ENCODE measurements at places on chromosomes 1 and 21.

DNA sequence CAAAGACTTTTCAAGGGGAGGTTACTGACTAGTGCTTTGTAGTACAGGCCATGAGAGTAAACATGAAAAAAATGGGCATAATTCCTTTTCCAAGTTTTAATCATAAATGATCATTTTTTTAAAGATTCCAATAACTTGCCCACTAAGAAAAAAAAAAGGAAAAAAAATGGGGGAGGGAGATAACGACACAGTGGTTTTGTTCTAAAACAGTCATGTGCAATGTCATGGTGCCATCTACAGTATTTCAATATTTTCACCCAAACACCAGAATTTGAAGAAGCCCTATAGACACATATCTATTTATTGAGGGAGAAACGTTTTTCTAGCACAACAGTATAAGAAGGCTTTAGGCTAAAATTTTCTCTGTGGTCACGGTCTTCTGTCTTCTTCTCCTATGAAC is 250.2 kb downstream of the LTN1 start:
- no peak for DNase-seq

GRCh38 chr1:19837866-19838265 is 22.8 kb upstream of the RNF186 start:
- no peak for DNase-seq

DNA sequence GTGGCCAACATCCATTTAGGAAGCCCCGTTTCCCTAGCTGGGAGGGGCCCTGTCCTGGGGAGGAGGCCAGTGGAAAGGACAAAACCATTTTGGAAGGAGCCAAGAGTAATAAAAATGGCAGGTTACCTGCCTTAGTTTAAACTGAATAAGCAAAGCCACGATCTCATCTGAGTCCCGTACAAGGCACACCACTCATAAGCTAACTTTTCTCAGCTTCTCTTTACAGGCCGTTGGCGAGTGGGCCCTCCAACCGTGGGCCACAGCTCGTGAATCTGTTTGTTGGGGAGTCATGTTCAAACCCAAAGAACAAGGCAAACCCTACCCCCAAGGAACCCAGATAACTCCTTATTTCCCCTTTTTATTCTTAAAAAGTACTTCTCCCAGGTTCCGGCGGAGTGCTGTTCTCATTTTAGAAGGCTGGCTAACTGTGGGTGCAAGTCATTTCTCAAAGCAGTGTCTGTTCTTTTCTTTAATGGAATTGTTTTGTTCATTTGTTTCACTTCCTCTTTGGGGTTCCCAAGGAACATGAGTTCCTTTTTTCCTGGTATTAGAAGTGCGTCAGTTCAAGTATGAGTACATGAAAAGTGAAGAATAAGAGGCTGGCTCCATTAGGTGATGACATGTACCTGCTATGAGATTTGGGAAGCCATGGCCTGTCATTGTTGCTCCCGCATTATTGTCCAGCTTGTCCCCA is 89.0 kb downstream of the PSMG1 start:
- no peak for DNase-seq

DNA sequence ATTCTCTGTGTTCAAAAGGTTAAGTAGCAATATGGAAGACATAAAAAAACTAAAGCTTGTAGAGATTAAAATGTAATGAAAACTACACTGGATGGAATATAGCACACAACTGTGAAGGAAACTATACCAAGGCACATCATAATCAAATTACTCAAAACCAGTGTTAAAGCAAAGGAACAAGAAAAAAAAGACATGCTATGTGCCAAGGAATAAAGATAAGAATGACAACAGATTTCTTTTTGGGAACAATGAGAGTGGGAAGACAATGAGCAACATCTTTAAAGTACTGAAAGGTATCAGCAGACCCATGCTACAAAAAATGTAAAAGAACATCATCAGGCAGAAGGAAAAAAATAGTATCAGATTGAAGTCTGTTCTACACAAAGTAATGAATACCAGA is 157.8 kb downstream of the VPS13D start:
- DNase-seq, result no peak

DNA sequence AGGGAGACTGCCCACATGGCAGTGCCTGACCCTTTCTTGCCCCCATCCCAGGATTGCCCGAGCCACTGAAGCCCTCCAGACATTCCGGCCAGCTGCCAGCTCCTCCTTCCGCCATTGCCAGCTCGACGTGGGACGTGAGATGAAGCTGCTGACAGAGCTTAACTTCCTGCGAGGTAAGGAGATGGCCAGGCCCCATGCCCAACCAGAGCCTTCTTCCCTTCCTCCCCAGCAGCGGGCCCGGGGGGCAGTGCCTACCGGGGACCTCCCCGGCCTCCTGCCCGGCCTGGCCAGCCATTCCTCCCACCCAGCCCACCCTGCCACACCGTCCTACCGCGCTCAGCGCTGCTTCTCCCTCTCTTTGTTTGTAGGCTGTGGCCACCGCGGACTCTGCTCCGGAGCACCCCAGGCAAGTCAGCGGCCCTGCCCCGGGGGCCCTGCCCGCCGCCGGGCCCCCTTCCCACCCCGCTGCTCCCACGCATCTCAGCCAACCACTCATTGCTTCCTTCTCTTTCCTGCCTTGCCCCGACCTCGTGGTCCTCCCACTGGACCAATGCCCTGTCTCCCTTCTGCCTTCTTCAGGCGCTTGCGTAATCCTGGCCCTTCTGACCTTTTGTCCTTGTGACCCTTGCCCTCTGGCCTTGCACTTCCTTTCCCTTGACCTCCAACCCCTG is 4.9 kb downstream of the TRIM46 start:
- no peak for DNase-seq

DNA sequence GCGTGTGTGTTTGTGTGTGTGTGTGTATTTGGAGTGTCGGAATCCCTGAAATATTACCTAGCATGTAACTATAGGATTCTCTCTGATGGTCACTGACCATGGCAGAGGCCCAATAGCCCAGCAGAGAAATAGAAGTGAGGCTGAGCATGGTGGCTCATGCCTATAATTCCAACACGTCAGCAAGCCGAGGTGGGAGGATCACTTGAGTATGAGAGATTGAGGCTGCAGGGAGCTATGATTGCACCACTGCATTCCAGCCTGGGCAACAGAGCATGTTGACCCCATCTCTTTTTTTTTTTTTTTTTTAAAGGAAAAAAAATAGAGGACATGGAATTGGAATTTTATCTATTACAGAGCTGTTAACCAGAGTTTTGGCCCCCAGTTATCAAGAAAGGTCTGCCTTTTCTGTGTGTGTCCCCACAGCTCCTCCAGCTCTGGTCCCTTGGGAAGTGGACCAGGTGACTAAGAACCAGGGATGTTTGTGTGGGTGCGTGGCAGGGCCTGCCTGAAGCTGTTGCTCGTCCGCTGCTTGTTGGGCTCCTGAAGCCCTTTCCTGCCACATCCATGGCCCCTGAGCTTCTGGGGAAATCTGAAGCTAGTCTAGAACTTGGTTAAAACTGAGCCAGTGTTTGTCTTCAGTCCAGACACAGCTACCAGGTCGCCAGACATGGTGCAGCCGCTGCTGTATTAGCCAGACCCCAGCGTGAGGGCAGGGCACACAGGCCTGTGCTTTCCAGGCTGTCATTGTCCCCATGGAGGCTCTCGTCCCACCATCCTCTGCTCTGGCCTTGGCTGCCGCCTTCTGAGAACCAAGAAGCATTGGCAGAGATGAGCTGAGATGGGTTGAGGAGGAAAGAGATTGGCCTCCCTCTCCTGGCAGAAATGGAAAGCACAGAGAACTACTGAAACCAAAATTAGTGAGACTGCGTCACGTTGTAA is 25.5 kb downstream of the CAPN9 start:
- DNase-seq, result no peak

DNA sequence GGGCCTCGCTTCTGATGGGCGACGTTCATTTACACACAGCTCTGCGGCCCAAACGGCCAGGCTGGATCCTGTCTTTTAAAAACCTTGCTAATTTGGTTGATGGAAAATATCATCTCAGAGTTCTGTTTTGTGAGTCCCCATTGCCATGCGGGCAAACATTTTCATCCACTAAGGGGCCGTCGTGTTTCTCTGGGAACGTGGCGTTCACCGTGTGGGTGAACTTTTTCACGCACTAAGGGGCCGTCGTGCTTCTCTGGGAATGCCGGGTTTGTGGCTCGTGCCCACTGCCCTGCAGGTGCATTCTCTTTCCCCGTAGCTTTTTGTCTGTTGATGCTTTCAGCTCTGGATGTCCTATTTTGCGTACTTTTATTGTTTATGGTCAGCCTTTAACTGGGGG is 6.8 kb downstream of the COL18A1 start:
- DNase-seq, result no peak

- no peak for DNase-seq
Observed at GRCh38 chr21:35015435-35016024, 33.6 kb downstream of the RUNX1 start.

DNA sequence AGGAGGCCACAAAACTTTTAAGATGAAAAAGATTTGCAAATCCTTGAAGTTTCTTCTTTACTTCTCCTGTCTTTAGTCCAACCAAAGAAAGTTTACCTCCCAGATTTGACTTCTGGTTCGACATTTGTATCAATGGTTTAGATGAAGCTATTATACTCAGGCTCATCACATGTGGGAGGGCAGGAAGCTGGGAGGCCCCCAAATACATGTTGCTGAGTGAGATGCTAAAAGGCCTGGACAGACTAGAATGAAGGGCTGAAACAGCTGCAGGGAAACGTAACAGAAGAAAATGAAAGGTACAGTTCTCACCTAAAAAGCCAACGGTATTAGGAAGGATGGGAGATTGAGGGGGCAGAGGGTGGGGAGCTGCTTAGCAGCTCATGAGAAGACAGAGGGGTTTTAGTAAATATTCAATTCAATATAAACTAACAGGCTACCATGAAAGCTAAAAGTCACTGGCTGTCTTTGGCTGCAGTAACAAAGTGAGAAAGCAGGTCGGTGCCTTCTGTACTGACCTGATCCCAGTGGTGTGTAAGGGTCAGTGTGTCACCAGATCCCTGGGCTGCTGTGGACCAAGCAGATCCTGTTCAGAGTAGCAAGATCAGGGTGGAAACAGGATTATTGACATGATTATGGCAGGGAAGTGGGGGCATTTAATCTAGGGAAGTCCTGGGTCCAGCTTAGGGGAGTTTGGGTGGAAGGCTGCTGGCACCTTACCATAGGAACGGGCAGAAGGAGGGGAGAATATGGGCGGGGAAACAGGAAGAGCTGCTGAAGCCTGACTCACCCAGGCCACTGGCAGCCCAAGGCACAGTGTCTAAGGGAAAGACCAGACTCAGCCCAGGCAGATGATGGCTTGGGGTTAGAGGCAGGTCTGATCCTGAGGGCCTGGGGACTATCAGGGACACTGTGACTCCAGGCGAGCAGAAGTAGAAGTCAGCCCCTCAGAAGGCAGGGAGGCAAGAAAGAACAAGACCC is 60.4 kb downstream of the KCNN3 start:
- no peak for DNase-seq

- DNase-seq, result no peak
Observed at GRCh38 chr1:153498746-153499145, 37.0 kb downstream of the S100A6 start.

DNA sequence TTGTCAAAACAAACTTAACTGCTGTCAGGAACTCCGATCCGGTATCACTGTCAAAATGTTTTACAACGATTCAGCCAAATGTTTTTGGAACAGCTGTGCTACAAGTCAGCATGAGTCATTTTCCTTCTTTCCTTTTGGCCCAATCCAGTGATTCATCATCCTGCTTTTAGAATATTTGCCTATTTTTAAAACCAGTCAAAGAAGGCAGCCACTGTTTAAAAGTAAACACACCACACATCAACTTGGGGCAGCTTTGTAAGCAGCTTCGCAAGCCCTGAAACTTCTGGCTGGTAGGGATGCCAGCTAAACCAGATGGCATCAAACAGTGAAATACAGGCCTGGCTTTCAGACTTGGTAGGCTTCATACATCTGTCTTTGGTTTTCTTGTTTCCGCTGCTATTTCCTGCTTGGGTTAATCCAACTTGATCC is 14.9 kb downstream of the MAP3K7CL start:
- DNase-seq, result no peak

GRCh38 chr1:2961081-2961480 is 60.2 kb upstream of the ACTRT2 start:
- DNase-seq, result no peak

GRCh38 chr1:209662879-209663327 is 10.7 kb upstream of the LAMB3 start:
- no peak for DNase-seq

DNA sequence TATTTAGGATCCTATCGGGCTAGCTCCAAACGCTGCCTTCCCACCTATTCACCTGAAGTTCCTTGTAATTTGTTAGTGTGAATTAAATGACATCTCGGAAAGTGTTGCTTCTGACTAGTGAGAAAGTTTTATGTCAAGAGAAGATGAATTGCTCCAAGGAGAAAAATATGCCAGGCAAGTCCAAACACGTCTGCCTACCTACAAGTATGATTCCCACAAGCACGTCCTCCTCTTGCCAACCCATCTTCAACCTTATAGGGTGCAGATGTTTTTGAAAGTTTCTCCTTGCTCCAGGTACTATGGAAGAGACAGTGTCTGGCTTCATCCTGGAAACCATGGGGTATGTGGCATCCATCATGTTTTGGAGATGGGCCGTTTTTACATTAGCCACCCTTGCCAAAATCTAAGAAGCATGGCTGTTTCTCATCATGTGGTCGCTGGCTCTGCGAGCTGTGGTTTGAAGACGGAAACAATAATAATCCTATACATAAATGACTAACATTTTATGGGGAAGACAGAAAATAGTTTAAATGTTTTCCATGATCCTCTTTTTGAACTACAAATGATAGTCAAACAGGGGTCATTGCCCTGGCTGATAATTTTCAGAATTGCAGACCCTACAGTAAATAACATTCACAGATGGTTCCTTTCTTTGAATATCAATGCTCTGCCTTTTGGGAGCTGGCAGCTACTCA is 505.8 kb downstream of the SMYD3 start:
- DNase-seq, result no peak

DNA sequence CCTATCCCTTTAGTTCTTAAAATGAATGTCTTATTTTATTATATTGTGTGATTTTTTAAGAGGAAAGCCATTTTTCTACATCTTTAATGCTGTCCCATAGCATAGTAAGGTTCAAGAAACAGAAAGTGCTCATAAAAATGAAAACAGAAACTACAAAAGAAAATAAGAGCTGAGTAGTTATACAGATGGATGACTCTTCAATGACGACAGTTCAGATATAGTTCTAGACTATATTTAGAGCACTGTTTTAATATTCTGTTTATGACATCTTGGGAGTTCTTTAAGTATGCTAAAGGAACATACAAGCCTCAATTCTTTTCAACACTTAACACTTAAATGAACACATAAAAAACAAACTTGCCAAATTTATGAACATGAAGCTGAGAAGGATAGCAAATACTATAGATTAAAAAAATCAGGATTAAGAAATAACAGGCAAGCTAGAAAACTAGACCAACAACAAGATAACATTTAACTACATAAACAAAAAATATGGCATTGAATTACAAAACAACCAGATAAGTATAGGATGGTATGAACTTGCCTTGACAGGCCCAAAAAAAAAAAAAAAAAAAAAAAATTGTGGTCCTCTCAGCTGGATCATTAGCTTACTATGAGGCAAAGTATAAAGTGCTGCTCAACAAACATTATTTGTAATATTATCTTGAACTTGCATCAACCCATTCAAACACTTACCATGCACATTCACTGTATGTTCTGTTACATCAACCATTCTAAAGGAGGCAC is 87.9 kb downstream of the ZZZ3 start:
- DNase-seq, result no peak
